GM04504 (cell line): ENCODE measurements at places on chromosomes 4 and X.

GRCh38 chr4:52939739-52940138, 77.6 kb downstream of the RASL11B start:
- DNase-seq: no peak

DNA sequence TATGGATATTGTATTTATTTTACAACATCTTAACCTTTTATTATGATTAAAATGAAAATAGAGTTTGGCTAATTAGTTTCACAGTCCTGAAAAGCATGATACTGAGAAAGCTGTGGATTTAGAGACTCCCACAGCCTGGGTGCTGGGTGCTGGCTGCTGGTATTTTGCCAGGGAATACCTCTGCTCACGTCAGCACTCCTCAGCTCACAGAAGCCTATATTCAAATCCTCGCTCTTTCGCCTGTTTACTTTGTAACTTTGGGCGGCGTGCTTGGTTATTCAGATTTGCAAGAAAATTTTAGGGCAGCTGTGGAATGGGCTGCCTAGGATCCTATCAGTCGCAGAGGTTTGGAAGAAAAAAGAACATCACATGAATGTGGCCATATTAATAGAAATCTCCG, 261.8 kb downstream of the DCTD start:
- DNase-seq: no peak

DNA sequence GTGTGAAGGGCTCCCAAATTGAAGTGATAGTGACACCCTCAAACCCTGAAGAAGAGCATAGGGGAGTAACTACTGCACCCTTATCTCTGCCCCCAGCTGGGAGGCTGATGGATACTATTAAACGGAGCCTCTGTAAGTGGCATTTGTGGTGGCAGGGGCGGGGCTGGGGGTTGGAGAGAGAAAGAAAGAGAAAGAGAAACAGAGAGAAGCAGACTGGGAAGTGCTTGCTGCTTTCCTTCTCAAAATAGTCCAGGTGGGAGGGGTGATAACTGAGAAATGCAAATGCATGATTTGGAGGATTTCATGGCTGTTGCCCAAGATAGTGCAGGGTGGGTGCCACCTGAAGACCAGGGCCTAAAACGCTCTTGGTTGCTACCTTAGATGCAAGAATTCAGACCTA, 253.5 kb upstream of the GATB start:
- DNase-seq: no peak

GRCh38 chr4:184893801-184894571, 68.2 kb upstream of the ACSL1 start:
- DNase-seq: no peak

DNA sequence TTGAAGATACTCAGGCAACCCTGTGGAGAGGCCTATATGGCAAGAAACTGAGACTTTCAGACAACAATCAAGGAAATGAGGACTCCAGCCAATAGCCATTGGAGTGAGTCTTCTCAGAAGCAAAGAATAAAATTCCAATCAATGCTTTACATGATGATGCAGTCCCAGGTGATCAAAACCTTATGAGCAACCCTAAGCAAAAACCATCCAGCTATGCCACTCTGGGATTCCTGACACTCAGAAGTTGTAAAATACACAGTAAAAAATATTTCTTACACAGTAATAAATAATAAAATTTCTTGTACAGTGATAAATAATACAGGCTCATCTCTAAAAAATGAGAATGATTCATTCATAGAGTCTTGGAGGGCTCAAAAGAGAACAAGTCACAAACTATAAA, 150.6 kb downstream of the IL15 start:
- DNase-seq: peak; percentile 13

DNA sequence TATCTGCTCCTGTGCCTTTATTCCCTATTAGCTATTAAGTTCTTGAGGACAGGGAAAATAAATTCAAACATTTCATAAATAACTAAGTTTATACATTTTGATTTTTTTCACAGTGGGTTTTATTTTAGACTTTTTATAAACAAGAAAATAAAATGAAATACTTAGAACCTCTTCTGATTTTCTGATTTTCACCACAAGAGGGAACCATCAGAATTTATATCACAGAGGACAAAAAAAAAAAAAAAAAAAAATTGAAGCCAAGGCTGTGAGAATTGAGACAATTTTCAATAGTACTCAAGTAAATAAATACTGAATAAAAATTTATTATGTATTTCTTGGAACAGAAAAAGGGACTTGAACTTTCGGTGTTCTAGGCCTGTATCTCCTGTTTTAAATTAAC, 288.1 kb downstream of the SH3BGRL start:
- DNase-seq: no peak

- peak; percentile 22 for DNase-seq
These were observed 32.9 kb downstream of the HTT-AS start for GRCh38 chr4:3041192-3042142.

GRCh38 chrX:115392871-115393270, 103.4 kb downstream of the LUZP4 start:
- DNase-seq: no peak

DNA sequence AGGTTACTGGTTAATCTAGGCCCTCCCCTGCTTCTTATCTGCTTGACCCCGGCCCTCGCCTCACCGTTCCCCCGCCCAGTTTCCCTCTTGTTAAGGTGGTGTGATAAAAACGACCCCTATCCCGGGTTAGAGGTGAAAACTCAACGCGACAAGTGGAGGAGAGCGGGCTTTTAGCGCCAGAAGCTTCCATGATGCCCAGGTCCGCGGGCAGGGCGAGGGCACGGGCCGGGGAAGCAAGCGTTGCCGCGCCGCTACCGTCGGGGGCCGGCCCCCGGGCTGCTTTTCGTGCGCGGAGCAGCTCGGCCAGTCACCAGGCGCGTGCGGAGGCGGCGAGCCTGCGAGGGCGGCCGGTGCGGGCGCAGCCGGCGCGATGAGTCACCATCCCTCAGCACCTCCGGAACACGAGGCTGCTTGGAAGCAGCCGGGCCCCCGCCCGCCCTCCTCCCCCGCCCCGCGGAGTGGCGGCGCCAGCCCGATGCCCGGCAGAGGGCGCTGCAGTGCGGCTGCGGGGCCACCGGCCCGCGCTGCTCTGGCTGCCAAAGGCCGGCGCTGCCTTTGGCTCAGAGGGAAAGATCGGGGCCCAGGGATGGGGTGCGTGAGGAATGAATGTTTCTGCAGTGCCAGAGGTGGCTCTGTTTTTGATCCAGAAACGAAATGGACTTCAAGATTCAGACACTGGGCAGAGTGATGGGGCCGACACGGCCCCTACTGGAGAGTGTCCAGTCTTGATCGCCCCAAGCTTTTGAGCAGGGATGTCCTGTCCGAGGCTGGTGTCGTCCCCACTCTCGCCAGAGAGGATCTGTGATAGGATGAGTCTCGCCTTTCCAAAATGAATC, 107.8 kb downstream of the NHSL2 start:
- peak; percentile 68 for DNase-seq

- DNase-seq: no peak
These were observed 749.6 kb downstream of the CENPC start for GRCh38 chr4:66795724-66796123.

DNA sequence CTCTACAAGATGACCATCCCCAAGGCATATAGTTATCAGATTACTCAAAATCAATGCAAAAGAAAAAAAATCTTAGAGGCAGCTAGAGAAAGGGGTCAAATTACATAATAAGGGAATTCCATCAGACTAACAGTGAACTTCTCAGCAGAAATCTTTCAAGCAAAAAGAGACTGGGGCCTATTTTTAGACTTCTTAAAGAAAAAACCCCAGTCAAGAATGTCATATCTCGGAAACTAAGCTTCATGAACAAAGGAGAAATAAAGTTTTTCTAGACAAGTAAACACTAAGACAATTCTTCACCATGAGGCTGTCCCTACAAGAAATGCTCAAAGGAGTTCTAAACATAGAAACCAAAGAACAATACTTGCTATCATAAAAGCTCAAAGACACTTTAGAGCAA, 51.7 kb downstream of the RAB28 start:
- no peak for DNase-seq

GRCh38 chrX:85994228-85994627, 53.1 kb downstream of the CHM start:
- peak; percentile 3 for DNase-seq

- DNase-seq: peak; percentile 1
These were observed 72.3 kb downstream of the SOX3 start for GRCh38 chrX:140432346-140433175.

DNA sequence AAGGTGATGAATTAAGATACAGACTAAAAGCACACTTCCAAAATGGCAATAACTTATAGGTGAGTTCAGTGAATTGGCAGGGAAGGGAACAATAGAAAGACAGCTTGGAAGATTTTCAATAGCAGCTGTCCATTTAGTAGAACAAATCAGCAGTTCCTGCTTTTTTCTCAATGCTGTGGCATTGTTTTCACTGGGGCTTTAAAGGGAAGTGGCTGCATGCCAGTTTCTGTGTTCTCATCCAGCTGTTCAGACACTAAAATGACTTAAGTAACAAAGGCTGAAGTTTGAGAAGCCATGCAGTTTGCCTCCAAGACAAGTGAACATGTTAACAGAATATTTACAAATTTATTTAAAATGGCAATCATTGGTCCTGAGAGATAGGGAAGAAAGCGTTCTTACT, 291.9 kb downstream of the FAM47A start:
- no peak for DNase-seq

DNA sequence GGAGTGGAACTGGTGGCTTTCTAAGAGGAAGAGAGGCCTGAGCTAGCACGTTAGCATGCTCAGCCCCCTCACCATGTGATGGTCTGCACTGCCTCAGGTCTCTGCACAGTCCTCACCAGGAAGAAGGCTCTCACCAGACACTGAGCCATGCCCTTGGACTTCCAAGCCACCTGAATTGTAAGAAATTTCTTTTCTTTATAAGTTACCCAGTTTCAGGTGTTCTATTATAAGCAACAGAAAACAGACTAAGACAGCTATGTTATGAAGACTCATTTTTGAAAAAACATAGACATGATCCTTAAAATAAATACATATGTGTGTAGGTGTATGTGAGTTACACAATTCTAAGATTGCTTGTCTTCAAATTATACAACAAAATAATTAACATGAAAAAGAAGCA, 74.7 kb downstream of the CEP44 start:
- DNase-seq: no peak

DNA sequence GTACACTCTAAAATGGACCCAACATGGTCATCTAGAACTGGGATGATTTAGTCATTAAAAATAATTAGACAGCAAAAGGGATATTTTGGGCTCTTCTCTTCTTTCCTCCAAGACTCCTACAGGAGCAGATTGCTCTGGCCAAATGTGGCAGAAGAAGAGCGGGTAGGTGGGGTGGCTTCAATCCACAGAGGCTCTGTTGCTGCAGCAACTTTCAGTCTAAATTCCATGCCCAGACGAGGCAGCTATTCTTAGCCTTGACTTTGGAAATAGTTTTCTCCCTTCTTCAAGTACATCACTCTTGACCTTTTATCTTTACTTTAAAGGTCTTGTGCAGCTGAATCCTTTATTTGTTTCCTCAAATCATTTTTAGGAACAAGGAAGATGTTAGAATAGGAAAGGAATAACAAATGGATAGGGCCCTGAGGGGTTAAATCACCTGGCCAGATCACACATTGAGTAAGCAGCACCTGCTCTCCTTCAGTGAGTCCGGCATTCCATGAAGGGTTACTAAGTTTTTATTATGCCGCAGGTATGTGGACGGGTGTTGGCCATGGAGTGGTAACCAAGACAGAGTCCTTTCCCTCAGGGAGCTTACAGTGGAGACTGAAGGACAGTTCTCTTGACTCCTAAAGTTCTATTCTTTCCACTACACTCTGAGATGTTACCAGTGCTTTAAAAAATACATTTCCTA, 19.3 kb upstream of the SORBS2 start:
- no peak for DNase-seq

- no peak for DNase-seq
These were observed 96.2 kb upstream of the APOOL start for GRCh38 chrX:84907324-84907968.

GRCh38 chr4:108473163-108473720, 147.1 kb upstream of the RPL34 start:
- DNase-seq: no peak

DNA sequence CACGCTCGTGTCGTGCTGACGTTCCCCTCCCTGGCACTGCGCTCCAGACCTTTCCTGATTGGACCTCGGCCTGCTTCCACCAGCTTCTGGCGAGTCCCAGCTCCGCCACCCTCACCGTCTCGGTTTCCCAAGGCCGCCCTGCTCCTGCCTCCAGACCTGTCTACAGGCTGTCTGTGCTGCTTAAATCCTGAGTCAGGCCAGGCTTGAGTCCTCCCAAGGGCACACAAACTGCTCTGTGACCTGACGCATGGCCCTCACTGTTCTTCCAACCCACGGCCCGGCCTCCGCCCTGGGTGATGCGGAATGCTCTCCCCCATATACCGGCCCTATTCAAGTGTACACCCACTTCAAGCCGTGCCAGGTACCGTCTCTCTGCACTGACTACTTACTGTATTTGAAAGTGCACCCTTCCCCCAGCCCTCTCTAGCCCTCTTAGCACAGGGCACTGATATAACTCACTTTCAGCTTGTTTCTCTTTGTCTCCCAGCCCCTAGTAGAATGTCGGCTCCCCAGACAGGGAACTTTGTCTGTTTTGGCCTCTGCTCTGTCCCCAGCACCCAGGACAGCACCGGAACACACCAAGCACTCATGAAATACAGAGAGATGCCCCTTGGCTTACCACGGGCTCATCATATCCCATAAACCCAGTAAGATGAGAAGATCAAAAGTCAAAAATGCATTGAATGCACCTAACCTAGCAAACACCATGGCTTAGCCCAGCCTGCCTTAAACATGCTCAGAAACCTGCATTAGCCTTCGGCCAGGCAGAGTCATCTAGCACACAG, 63.1 kb upstream of the AFAP1 start:
- DNase-seq: no peak

- no peak for DNase-seq
These were observed at the start of gene SH3BP2 for GRCh38 chr4:2792711-2793585. Gene SH3BP2 (plus strand): TSS chr4:2793085. CDS start chr4:2820618, 27,533 bp downstream.

GRCh38 chrX:928606-929005, 283.8 kb downstream of the CRLF2 start:
- no peak for DNase-seq

DNA sequence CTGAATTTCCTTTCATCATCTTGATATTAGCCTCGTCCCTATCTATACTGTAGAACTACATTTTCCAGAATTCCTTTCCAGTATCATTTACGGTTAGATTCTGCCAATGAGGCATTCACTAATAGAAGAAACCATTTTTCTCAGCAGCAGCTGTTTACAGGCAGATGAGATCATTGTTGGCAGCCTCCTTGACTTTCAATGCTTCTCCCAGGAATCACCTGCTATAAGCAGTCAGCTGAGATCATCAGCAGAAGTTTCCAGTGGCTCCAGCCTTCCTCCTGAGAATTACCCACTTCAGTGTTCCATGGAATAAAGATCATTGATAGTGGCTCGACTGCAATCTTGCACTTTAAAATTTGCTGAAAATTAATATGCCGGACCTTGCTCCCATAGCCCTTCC, 157.3 kb upstream of the TET2 start:
- DNase-seq: no peak

DNA sequence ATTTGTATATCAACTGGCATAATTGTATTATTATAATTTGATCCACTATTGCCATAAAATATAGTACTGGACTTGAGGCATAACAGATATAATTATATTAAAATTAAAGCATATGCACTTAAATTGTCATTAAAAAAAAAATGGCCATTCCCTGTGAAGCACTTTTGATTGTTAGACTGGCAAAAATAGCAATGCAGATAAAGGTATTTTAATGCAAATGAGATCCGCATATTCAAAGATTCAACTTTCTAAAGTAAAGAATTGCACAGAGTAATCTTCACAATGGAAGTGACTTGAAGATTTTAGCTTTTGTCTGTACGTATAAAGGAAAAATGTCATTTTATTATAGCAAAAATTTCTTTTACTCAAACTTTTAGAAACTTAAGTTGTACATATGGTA, 871.8 kb upstream of the PABPC4L start:
- no peak for DNase-seq

GRCh38 chr4:169268951-169269760, 1.6 kb downstream of the SH3RF1 start:
- DNase-seq: peak; percentile 61
